ENCODE measurements at places on chromosomes 6 and 20.

DNA sequence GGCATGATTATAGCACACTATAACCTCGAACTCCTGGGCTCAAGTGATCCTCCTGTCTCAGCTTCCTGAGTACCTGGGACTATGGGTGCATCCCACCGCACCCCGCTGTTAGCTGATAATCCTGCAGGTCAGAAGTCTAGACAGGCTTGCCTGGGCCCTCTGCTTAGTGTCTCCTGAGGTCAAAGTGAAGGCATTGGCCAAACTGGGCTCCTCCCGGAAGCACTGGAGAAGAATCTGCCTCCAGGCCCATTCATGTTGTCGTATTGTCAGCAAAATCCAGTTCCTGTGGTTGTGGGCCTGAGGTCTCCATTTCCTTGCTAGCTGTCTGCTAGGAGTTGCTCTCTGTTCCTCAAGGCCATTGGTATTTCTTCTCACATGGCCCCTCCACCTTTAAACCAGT is 6.3 kb upstream of the MROH8 start:
- DNase-seq = no peak

DNA sequence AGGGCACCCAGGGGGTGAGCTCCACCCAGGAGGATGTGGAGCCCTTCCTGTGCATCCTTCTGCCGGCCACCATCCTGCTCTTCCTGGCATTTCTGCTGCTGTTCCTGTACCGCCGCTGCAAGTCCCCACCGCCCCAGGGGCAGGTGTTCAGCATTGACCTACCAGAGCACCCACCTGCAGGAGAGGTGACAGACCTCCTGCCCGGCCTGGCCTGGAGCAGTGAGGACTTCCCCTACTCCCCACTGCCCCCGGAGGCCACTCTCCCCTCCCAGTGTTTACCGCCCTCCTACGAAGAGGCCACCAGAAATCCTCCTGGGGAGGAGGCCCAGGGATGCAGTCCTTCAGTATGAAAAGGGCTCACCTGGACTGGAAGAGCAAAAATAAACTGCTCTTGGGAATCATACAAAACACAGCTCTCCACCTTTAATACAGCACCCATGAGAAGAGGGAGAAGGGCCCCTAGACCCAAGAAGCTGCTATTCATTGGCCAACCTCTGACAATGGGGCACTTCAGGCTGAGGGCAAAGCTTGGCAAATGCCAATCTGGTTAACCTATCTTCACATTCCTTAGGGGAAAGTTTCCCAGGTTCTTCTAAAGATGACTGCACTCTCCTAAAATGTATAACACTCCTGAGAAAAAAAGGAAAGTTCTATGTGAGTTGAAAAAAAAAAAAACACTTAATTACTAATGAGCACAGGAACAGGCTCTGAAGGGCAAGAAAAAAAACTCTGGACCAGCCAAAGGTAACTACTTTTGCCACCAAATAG is 5.0 kb downstream of the SMIM28 start:
- no peak for DNase-seq

DNA sequence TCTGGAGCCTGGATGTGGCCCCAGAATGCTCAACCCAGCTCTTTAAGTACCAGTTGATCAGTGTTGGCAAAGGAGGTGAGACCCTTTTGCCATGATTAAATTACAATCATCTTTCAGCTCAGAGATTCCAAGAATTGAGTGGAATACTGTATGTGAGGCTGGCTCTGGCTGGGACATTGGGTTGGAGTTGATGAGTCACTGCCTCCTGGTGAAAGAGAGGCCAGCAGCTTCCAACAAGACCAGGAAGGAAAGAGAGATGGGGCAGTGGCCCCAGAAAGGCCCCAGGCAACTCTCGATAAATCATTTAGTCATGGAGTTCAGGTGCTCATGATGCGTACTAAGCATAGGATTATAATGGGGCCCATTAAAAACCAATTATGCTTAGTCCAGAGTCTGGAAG is 2.1 kb downstream of the TGM6 start:
- DNase-seq = no peak

DNA sequence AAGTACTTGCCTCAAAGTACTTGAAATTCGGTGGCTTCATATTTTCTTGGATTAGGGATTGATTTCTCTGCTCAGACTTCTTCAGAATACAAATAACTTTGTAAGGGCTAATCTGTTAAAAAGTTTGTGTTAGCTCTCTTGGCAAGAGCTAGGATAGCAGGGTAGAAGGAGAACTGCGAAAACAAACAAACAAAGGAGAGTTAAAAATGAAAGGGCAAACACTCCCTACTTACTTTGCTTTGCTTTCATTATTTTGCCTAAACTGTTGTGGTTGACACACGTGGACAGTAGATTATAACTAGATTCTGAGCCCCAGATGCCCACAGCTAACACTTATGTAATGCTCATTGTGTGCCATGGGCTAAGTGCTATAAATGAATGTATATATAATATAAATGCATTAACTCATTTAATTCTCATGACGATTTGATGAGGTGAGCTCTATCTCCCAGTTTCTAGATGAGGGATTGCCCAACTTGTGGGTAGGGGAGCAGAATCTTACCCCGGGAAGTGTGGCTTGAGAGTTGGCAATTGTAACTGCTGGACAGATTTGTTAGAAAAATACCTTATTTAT is 48.7 kb downstream of the EYA4 start:
- no peak for DNase-seq

DNA sequence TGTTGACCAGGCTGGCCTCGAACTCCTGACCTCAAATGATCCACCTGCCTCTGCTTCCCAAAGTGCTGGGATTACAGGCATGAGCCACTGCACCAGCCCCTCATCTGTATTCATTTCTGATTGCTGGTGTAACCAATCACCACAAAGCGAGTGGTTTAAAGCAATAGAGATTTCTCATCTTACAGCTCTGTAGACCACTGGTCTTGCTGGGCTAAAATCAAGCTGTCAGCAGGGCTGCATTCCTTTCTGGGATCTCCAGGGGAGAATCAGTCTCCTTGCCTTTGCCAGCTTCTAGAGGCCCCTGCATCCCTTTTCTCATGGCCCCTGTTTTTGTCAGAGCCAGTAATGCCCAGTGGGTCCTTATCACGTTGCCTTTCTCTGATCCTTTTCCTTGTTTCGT is 49.9 kb upstream of the PMEPA1 start:
- DNase-seq = no peak
